Neural crest cell (in vitro differentiated cells): ENCODE measurements at places on chromosomes 16 and 17.

- H3K27me3 ChIP-seq, result no peaks in the 10 kb centered on the region
- DNase-seq, result no peak
- peak overlapping the region; percentile 38 for H3K4me3 ChIP-seq
- peaks cover 45% of the 10 kb centered on the region for H3K4me1 ChIP-seq
- peak overlapping the region; percentile 36 for H3K27ac ChIP-seq
- H3K36me3 ChIP-seq, result no peaks in the 10 kb centered on the region
These were observed 89.9 kb upstream of the CIBAR2 start for GRCh38 chr16:85202051-85202601.

- no peak overlapping the region for H3K27ac ChIP-seq
- peaks cover 2% of the 10 kb centered on the region for H3K27me3 ChIP-seq
- no peaks in the 10 kb centered on the region for H3K36me3 ChIP-seq
These were observed 2.8 kb upstream of the UBTF start for GRCh38 chr17:44222112-44222869.

- H3K4me1 ChIP-seq, result peaks cover 32% of the 10 kb centered on the region
- no peaks in the 10 kb centered on the region for H3K27me3 ChIP-seq
- no peak overlapping the region for H3K27ac ChIP-seq
- peaks cover 3% of the 10 kb centered on the region for H3K36me3 ChIP-seq
- H3K4me3 ChIP-seq, result peak overlapping the region; percentile 90
These were observed 430 bp downstream of the TSEN54 start for GRCh38 chr17:75516619-75517296.

DNA sequence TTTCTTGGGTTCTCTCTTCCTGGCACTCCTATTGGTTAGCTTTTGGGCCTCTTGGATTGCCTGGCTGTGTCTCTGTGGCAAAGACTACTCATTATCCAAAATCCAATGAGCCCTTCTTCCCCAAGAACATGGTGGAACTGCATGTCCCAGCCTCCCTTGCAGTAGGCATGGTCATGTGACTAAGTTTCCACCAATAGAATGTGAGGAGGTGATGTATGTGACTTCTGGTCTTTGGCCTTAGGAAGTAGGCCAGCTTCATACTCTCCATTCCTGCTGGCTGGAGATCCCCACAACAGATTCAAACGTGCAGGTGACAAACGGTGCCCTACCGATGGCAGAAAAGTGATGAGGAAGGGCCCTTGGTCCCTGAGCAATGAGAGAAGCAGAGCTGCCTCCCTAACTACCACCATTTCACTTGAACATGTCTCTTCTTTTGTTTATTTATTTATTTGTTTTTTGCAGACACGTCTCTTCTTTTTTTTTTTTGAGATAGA, 17.3 kb upstream of the SPN start:
- H3K27ac ChIP-seq, result no peak overlapping the region
- no peaks in the 10 kb centered on the region for H3K36me3 ChIP-seq
- no peak overlapping the region for H3K4me3 ChIP-seq
- H3K4me1 ChIP-seq, result peaks cover 15% of the 10 kb centered on the region
- H3K27me3 ChIP-seq, result no peaks in the 10 kb centered on the region

- DNase-seq, result no peak
- no peak overlapping the region for H3K27ac ChIP-seq
- peaks cover 10% of the 10 kb centered on the region for H3K4me1 ChIP-seq
- H3K36me3 ChIP-seq, result no peaks in the 10 kb centered on the region
These were observed 7.6 kb downstream of the GPR142 start for GRCh38 chr17:74374858-74375257.

DNA sequence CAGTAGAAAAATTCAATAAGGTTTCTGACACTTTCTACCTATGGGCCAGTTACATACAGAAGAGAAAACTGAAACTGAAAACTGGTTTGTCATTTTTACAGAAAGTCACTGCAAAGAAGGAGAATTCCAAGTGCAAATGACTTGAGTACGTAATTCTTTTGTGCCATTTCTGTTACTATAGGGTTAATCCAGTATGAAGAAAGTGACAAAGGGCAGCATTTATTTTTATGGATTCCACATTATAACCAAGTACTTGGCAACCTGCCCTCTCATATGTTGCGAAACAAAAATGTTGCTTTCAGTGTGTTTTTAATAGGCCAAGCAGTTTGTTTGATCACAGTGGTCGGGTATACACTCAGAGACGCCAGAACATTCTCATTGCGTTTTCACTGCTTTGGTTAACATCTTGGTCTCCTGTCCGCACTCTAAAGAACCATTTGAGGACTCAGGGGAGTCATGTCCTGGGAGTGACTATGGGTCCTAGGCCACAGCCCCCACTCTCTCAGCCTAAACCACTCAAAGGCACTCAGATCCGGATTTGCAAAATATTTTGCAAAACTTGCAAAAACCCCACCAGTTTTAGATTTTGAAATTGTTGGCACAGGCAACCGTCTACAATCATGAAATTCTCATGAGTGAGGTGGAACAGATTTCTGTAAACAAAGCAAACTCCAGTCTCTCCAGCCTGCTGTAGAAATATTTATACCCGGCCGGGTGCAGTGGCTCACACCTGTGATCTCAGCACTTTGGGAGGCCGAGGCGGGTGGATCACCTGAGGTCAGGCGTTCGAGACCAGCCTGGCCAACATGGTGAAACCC, 15.4 kb upstream of the HELZ start:
- H3K4me1 ChIP-seq, result peaks cover 17% of the 10 kb centered on the region
- H3K4me3 ChIP-seq, result no peak overlapping the region
- H3K27ac ChIP-seq, result no peak overlapping the region
- no peak for DNase-seq
- H3K36me3 ChIP-seq, result peaks cover 2% of the 10 kb centered on the region
- H3K27me3 ChIP-seq, result no peaks in the 10 kb centered on the region

- H3K27me3 ChIP-seq, result no peaks in the 10 kb centered on the region
- no peaks in the 10 kb centered on the region for H3K36me3 ChIP-seq
- DNase-seq, result no peak
These were observed 16.9 kb upstream of the ITGA3 start for GRCh38 chr17:50039058-50039457.

GRCh38 chr16:21694609-21695008, 30.8 kb downstream of the OTOA start:
- peak overlapping the region; percentile 66 for H3K27ac ChIP-seq
- no peaks in the 10 kb centered on the region for H3K36me3 ChIP-seq
- H3K4me3 ChIP-seq, result no peak overlapping the region

- peak; percentile 45 for DNase-seq
- peaks cover 21% of the 10 kb centered on the region for H3K4me1 ChIP-seq
- peaks cover 11% of the 10 kb centered on the region for H3K36me3 ChIP-seq
- no peak overlapping the region for H3K27ac ChIP-seq
These were observed 5.4 kb downstream of the NAT9 start for GRCh38 chr17:74770498-74771318.

- DNase-seq, result no peak
- no peaks in the 10 kb centered on the region for H3K36me3 ChIP-seq
- peaks cover 14% of the 10 kb centered on the region for H3K4me1 ChIP-seq
- no peaks in the 10 kb centered on the region for H3K27me3 ChIP-seq
- H3K4me3 ChIP-seq, result peak overlapping the region; percentile 90
These were observed 771 bp downstream of the MSRB1 start for GRCh38 chr16:1942047-1942809.

- H3K4me3 ChIP-seq, result no peak overlapping the region
- no peaks in the 10 kb centered on the region for H3K27me3 ChIP-seq
- no peak for DNase-seq
- peaks cover 14% of the 10 kb centered on the region for H3K4me1 ChIP-seq
- no peak overlapping the region for H3K27ac ChIP-seq
These were observed 112.0 kb downstream of the ADCY9 start for GRCh38 chr16:4004206-4004605.

GRCh38 chr16:63067141-63067540, 1030.9 kb upstream of the CDH8 start:
- no peak overlapping the region for H3K4me3 ChIP-seq
- peaks cover 14% of the 10 kb centered on the region for H3K4me1 ChIP-seq
- H3K36me3 ChIP-seq, result no peaks in the 10 kb centered on the region
- no peak for DNase-seq

DNA sequence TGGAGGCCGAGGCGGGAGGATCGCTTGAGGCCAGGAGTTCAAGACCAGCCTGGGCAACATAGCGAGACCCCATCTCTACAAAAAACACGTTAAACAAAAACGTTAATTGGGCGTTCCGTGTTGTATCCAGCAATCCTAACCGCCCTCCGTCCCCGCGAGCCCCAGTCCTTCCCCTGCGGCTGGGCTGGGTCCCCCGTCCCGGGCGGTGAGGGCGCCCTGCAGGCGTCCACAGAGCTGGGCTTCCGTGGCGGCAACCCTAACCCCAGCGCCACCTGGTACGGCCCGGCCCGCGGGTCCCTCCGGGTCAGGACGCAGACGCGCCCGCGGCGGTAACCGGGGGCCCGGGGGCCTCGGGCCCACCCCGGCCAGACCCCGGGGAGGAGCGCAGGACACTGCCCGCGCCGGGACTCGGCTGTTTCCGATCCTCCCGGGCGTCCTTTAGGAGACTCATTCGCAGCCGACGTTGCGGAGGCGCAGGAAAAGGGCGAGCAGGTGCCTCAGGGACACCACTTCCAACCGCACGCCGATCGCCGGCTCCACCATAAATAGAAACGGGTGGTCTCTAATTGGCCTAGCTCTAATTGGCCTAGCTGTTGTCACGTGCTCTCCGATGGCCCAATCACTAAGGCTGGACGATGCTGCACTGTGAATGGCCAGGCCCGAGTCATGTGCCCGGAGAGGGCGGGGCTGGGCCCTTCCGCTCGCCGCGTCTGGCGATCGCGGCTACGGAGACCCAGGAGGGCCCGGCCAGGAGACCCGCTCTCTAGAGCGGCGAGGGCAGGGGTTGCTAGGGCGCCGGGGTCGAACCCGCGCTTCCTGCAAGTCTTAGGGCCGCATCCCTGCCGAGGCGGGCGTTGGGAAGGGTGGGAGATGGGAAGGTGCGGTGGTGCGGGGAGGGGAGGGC, 19.0 kb upstream of the CSNK1D start:
- peak overlapping the region; percentile 88 for H3K4me3 ChIP-seq
- H3K4me1 ChIP-seq, result peaks cover 20% of the 10 kb centered on the region

GRCh38 chr17:50952889-50953288, 86.7 kb upstream of the TOB1 start:
- H3K4me3 ChIP-seq, result no peak overlapping the region
- no peaks in the 10 kb centered on the region for H3K36me3 ChIP-seq
- H3K27me3 ChIP-seq, result no peaks in the 10 kb centered on the region
- no peak for DNase-seq

DNA sequence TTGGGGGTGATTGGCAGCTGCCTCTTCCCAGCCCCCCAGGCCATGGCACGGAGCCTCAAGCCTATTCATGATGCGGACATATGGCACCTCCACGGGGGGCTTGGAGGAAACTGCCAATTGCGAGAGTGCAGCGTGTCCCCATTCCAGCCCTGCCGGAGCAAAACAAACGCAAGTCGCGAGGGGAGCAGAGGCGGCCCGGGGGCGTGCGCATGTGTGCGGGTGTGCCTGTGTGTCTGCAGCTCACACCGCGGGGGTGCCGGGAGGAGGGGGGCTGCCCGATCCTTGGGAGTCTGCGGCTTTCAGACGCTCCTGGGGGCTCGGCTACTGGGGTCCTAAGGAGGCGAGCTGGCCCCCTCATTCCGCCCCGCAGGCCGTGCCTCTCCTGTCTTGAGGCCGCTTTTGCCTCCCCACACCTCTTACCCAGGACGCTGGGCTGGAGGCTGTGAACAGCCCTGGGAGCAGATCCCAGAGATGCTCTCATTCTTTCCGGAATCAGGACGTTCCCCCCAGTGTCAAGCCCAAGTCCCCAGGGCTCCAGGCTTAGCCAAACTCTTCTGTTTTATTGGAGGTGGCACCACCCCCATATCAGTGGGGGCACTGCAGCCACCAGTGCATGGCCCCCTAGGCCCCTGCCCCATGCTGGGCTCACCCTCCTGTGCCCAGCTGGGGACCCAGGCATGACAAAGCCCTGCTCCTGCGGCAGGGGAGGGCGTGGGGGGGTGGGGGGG, 29.1 kb downstream of the ENDOV start:
- no peak overlapping the region for H3K27ac ChIP-seq
- no peaks in the 10 kb centered on the region for H3K36me3 ChIP-seq
- H3K4me3 ChIP-seq, result no peak overlapping the region
- peaks cover 26% of the 10 kb centered on the region for H3K27me3 ChIP-seq

DNA sequence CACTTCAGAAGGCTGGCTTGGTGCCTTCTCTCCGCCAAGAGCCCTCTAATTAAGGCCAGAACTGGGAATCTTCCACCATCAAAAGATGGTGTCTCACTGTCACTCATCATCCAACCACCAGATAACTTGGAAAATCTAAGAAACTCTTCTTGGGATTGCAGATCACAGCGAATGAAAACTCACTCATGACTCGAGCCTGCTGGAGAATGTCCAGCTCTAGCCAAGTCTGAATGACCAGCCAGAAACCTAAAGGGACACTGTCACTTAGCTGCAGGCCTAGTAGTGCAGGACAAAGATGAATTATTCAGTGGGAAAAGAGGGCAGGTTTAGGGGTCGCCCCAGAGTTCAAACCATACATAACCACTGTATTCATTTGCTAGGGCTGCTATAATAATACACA, 107.8 kb downstream of the XYLT1 start:
- peaks cover 69% of the 10 kb centered on the region for H3K4me1 ChIP-seq
- no peak for DNase-seq
- peaks cover 4% of the 10 kb centered on the region for H3K36me3 ChIP-seq
- H3K4me3 ChIP-seq, result no peak overlapping the region
- H3K27me3 ChIP-seq, result no peaks in the 10 kb centered on the region

DNA sequence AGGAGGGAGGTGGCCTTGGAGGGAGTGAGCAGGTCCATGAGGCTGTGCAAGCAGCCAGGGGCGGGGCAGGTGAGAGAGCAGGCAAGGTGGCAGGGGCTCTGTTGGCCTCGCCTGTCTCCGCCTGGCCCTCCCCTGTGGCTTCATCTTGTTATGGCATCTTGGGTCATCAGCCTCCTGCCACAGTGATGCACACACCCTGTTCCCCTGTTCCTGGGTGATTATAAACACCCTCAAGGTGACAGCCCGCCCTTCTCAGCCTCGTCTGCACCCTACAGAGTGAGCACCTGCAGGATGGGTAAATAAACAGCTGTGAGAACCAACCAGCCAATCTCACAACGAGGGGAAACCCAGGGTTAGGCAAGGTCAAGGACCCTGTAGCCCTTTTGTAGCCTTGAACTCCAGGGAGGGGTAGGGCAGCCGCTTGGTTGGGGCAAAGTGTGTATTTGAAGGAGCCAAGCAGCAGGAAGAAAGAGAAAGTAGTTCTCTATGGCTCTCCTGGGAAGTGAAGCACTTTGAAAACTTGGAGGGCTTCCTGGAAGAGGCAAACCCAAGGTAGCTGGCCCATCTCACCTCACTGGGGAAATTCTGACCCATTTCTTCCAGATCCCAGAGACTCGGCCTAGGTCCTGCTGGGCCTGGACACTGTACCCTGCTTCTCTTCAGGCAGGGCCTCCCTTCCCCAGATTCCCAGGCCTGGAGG, 60.6 kb downstream of the NT5M start:
- no peak overlapping the region for H3K4me3 ChIP-seq

GRCh38 chr17:70022175-70022574, 52.9 kb upstream of the KCNJ16 start:
- peaks cover 16% of the 10 kb centered on the region for H3K4me1 ChIP-seq
- no peak for DNase-seq
- H3K27me3 ChIP-seq, result no peaks in the 10 kb centered on the region
- peaks cover 3% of the 10 kb centered on the region for H3K36me3 ChIP-seq
- peak overlapping the region; percentile 13 for H3K27ac ChIP-seq

GRCh38 chr17:31467502-31468256, 76.2 kb downstream of the RAB11FIP4 start:
- H3K4me3 ChIP-seq, result no peak overlapping the region
- no peak for DNase-seq
- H3K27me3 ChIP-seq, result no peaks in the 10 kb centered on the region
